ENCODE measurements at places on chromosomes 5 and 9.

DNA sequence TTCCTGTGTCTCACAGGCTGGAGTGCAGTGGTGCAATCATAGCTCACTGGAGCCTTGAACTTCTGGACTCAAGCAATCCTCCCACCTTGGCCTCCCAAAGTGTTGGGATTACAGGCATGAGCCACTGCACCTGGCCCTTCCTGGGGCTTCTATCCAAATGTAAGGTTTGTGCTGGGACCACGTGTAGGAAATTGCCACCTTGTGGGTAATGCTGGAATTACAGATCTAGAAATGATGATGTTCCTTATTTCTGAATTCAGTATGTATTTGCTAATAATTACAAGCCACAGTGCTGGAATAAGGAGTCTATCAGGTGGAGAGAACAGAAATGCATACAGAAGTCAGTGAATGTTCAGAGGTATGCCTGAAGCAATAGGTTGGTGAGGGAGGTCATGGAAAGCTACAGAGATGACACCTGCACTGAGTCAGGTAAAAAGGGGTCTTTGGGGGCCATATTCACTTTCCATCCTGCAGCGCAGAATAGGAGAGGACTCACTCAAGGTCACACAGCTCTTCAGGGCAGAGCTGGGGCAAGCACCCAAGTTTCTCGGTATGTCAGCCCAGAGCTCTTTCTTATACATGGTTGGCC is 8.8 kb upstream of the IGFBPL1 start:
- DNase-seq = peak; percentile 49

DNA sequence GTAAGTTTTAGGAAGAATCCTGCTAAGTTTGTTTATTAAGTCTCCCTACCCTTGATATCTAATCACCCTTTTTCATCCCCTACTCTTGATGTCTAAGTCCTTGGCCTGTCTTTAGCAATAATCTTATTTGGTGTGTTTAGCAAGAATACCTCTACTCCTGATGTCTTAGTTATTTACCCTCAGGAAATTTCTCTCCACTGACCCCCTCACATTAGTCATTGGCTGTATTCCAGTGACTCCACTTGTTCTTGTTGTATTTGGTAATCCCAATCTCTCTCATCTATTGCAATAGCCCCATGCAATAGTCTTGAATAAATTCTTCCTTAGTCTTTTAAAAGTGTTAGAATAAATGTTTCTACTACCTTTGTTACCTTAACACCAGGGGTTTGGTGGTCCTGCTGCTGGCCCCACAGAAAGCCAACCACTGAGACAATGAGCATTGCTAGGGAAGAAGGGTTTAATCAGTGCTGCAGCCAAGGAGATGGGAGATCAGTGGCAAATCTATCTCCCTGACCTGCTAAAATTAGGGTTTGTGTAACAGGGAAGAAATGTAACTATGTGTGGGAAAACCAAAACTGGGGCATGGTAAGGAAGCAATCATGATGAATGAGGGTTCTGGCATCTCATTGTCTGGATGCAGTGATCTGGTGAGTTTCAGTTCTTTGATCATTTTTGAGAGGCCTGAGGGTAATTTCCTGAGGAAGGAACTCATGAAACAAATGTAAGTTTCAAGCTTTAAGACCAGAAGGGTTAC is 236.4 kb upstream of the DAB2 start:
- DNase-seq = peak; percentile 62

GRCh38 chr9:13529321-13530104 is 250.0 kb upstream of the MPDZ start:
- DNase-seq = no peak

DNA sequence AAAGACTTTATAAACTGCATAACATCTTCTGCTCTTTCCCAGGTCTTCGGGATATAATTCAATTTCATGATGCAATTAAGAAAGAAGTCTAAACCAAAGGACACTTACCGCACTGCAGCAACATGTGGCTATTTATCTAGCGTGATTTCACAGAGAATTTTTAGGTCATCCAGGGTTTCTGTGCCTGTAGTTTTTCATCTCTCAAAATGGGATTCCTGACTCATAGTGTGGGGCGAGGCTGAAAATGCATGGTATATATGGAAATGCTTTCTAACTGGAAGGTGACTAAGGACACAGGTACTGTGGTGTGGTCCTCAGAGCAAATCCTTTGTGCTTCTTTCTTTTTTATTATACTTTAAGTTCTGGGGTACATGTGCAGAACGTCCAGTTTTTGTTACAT is 557.7 kb upstream of the KLF4 start:
- peak; percentile 29 for DNase-seq

GRCh38 chr5:98248949-98249348 is 524.5 kb upstream of the RGMB start:
- DNase-seq = peak; percentile 92

GRCh38 chr5:88665750-88666215 is 217.2 kb downstream of the MEF2C start:
- no peak for DNase-seq

GRCh38 chr5:133425222-133425621 is 187.1 kb downstream of the FSTL4 start:
- no peak for DNase-seq

- DNase-seq = no peak
Measured at GRCh38 chr5:81753429-81753828, 2.5 kb upstream of the SSBP2 start.

DNA sequence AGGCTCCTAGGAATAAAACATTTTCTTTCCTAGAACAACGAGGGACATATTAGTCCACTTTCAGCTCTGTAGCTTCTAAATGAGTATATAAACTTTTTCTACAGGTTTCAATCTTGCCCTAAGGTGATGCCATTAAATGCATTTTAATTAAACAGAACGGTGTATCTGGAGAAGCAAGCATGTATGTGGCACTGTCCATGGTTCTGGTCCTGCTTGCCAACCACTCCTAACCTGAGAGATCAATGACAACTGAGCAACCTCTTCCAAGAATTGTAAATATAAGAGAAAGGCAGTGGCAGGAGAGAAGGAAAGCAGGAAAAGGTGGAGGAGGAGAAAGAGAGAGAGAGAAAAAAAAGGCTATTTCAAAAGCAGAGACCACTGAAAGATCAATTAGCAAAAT is 95.6 kb upstream of the SPOCK1 start:
- peak; percentile 21 for DNase-seq

- DNase-seq = no peak
Measured at GRCh38 chr9:130579738-130580463, 524 bp downstream of the FUBP3 start.

Data from fibroblast of mammary gland (primary cell).